ENCODE measurements at places on chromosomes 5 and 9. TPM values are rescaled to one million over a fixed set of nuclear protein-coding genes. Genes with fewer than 3 reads are reported as not detected.
A peak's percentile ranks its signal among the peaks of the same experiment; 100 is the strongest.

DNA sequence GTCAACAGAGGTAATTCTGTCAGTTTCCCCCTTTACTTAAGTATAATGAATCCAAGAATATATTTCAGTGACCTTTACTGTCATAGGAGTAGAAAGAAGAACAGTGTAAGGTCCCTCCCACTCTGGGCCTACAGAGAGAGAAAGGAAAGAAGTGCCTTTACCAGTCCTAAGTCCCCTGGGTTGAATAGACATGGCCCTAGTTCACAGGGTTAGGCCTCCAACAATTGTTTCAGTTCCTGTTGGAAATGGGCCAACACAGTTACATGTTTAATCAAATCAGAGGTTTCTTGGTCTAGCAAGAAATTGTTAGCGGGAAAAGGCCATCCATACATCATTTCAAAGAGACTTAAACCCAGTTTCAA lies 605.6 kb downstream of the MTRR start:
- DNase-seq, result no peak

DNA sequence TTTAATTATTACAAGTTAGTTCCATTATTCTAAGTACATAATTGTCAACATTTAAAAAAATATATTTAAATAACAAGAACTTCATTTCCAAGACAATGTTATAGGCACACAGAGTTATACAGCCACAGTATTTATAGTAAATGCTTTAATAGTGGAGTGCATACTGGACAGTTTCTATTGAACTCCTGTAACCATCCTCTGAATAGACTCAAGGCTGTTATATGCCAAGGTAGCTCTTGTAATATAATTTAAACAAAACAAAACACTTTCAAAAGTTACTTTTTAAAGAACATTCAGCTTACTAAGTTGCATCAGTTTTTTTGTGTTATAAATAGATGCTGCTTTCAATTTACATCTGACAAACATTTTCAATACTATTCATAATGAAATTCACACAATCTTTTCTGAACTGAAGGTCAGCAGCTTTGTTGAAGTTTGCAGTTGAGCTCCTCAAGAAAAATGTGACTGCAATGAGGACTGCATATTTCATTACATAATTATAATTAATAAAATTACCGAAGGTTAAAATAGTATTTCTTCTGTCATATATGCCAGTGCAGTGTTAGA lies 549.9 kb upstream of the CYLC2 start:
- no peak for DNase-seq

- DNase-seq, result peak; percentile 47
These were observed 3.0 kb downstream of the RAD23B start for GRCh38 chr9:107286057-107286456.

- DNase-seq, result no peak
These were observed 13.9 kb downstream of the PLK2 start for GRCh38 chr5:58446024-58446423.

GRCh38 chr5:75667586-75667985 lies 49.7 kb downstream of the POC5 start:
- no peak for DNase-seq

Gene SPRY4
- total RNA-seq, result 34.7 TPM

Gene NPR3
- total RNA-seq, result 0.13 TPM

Gene SH3GLB2
- total RNA-seq, result 112 TPM

Gene IFNK
- not detected for total RNA-seq

All from kidney epithelial cell (primary cell).